ENCODE measurements at places on chromosomes 4 and X.

DNA sequence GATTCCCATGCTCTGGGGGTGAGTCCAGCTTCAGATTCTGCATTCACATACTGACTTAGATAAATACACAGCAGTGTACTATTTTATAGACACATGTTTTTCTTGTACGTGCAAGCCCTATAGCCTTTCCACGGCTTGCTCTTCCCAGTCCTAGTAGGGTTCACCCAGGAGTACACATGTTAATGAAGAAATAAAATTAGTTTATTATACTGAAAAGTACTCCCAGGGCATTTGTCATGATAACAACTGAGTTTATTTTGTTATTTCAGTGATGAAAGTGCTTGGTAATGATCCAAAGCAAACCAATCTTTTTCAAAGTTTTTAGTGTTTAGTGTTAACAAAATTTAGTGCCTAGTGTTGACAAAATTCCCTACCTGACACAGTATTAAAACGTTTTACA, 21.3 kb downstream of the MAPK10 start:
- DNase-seq: no peak

- no peak for DNase-seq
These were observed 77.8 kb downstream of the MID1 start for GRCh38 chrX:10542586-10542985.

DNA sequence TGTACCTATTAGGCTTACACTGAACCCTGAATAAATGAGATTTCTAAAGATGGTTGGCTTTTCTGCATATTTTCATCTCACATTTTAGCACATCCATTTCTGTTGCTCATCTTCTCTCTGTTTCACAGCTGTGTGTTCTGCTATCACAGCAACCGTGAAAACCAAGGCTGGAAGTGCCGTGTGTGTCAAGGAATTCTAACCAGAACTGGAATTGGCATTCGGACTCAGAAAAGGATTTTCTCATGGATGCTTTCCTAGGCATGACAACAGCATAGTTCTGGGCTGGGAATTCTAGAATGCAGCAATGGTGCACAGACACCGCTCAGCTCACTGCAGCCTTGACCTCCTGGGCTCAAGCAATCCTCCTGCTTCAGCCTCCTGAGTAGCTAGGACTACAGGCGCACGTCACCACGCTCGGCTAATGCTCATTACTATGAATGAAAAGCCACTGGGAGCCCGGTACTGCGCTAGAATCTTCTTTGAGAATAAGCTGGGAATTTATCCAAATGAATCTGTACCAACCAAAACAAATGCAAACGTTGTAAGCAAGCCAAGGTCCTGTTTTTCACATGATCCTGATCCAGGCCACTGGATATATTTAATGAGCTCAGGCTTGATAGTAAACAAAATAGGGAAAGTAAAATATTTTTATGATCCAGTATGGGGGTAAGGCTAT, 105.2 kb downstream of the RBM47 start:
- DNase-seq: no peak

DNA sequence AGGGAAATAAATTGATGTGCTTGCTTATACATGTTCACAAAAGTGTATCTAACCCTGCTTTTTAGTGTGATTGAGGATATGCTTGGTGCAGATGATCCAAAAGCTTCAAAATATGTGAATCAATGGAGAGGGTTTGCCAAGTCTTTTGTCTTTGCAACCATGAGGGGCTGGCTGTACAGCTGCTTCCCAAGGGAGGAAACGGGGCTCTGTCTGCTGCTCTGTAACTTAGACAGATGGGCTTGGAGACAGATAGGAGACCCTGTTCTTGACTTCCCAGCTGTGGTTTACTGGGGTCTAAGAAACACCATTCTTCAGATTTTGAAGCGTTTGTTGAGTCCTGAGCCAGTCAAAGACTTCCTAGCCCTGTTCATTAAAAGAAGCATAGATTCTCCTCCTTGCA, 152.3 kb downstream of the DCLK2 start:
- no peak for DNase-seq

DNA sequence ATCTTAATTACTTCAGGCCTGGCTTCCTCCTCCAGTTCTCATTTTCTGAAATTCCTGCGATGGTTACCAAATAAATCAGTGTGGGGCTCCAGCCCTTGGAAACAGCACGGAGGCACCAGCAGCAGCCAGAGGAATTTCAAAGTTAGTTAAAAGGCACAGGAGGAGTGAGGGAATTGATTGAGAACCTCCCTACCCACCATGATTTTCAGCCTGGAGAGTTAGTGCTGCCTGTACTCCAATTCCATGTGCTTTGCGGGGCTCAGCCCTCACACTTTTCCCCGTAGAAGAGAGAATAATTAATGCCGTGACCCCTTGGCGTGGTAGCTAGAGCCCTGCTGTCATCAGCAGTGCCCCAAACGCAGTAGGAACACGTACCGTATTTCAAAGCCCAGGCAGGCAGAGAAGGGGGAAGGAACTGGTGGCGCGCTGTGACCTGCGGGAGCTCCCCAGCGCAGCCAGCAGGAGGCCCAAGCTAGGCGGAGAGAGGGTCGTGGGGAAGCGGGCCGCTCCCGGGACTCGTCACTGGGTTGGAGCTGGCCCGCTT, 84.0 kb upstream of the IGFBP7 start:
- DNase-seq: no peak

GRCh38 chr4:139808808-139809756, 143.5 kb downstream of the MGST2 start:
- DNase-seq: no peak

- peak; percentile 24 for DNase-seq
These were observed 67.5 kb upstream of the CLDN34 start for GRCh38 chrX:9899640-9900111.

DNA sequence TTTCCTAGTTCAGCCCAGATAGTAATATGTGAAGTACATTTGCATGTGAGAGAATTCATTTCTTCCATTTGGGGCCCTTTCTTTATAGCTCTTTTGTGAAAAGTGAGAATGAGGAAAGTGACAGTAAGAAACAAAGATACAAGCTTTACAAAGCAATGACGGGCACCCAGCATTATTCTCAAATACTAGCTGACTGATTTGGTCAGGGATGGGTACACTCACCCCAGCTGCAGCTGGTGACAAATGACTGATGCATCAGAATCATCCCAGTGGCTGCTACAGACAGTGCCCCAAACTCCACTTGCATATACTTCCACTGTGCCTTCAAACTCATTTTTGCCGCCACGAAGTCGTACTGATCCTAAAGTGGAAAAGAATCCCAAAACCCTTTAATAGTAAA, 14.8 kb downstream of the PRSS12 start:
- peak; percentile 76 for DNase-seq

DNA sequence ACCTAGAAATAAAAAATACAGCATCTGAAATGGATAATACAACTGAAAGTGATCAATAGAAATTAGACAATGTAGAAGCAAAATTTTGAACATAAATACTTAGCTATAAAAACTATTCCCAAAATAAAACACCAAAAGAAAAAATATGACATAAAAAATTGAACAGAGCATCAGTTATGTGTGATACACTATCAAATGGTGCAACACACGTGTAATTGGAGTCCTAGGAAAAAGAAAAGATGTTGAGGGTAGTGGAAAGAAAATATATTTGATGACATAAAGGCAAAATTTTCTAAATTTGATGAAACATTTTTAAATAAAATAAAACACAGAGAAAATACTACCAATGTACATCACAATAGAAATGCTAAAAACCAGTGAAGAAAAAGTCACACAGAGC, 63.1 kb downstream of the NPY2R start:
- DNase-seq: peak; percentile 3

- no peak for DNase-seq
These were observed 89.3 kb downstream of the DDIT4L start for GRCh38 chr4:100100985-100101384.

DNA sequence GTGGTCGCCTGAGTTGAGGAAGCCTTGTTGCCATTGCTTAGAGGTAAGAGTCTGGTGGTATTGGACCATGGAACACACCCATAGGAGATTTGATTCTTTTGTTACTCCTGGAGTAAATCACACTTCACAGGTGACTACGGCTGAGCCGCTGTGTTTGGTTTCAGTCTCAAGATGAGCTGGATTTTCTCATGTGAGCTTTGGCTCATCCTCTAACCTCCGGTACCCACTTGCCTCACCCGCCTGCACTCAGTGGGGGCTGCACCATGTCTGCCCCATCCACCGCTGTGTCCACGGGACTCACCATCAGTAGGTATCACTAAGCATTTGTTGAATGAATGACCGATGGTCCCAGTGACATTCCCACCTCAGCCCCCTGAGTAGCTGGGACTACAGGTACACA, 52.7 kb downstream of the HTT-AS start:
- no peak for DNase-seq

DNA sequence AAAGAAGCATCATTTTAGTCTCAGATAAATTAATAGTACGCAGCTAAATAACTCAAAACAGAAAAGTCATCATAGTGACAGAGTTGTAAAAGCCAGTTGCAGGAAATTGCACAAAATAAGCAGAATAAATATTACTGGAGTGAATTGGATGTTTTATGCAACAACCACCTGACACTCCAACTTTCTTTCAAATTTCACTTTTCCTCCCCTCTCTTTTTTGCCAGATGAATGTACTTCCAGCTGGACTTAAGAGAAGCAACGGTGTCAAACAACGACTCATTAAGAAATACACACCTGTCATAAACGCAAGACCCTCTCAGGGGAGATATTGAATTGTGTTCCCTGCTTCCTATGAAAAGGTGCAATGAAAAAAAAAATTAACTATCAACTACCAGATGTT, 120.2 kb upstream of the HCCS start:
- DNase-seq: no peak

GRCh38 chr4:87321888-87322287, 794 bp downstream of the HSD17B13 start:
- DNase-seq: no peak

GRCh38 chr4:163070023-163070422, 96.7 kb downstream of the NAF1 start:
- peak; percentile 46 for DNase-seq

DNA sequence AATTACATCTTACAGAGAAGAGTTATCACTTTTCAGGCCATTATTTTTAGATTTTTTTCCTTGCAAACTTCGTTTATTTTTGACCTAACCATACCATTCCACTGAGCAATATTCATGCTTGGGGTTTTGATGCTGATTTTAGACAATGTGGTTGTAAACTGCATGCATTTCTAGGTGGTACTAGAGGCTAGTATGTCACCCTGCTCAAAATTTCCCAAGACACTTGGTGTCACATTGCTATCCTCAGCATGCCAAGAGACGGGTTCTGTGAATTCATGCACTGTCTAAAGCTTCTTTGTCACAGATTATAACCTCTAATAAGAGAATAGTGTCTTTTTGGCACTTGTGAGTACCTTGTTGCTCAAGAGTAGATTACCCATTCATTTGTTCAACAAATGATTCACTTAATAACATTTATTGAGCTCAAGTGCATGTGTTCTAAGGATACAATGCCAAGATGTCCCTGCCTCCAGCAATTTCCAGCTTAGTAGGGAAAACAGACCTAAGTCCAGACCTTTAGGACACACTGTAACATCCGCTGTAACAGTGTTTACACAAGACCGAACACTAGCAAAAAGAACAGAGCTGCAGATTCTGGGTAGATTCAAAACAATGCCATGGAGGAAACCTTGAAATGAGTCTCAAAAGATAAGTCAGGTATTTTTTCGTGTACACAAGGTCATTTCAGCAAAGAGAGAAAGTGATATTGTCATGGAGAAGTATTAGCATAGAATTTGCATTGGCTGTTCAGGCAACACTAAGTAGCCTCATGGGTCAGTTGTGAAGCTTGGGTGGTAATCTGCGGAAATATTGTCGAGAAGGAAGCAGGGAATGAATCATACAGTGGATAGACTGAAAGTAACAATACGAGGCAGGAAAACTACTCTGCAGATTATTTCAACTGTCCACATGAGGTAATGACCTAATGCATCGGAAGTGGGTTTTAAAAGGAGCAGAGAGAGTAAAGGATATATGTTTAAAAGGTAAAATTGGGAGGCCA, 515.1 kb upstream of the ZFP42 start:
- DNase-seq: peak; percentile 78

DNA sequence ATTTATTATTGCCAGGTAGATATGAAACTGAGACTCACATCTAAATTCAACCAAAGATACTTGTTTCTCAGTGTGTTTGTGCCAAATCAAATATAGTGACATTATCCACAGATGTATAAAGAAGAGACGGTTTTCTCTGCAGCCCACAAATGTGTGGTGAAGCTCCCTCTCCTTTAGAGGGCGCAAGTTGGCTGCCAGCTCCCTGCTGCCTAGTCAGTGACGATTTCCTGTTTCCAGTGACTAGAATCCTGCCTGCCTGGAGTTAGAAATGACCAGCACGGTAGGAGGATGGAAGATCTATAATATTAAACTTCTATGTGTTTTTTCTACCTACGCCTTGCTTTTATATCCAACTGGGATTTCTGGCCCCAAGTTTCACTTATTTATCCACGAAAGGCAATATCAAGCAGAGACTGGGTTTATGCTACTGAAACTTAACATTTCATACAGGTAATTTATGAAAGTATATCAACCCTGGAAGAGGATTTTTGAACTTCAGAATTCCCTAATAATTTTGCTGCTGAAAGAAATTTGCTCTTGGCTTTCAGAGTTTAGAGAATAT, 1793.7 kb upstream of the TENM3 start:
- DNase-seq: peak; percentile 72

GRCh38 chrX:44451056-44451455, 91.6 kb downstream of the FUNDC1 start:
- DNase-seq: no peak

DNA sequence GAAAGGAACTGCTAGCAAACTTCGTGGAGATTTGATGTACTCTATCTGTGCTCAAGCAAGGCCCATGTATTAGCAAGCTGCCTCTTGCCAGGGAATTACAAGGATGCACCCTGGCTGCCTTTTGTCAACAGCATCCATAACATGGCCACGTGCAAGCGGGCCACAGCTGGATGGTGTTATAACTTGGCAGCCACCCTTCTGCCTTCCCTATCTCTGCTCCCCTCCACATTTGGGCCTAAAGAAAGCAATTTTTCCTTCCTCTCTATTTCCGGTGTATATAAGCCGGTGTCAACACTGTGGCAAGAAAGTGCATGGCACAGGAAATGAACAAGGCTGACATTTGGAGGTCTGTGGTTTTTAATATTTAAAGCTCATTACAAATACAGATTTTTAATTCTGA, 94.8 kb downstream of the CLNK start:
- DNase-seq: peak; percentile 14

- DNase-seq: no peak
These were observed 10.6 kb downstream of the G3BP2 start for GRCh38 chr4:75662626-75663025.

DNA sequence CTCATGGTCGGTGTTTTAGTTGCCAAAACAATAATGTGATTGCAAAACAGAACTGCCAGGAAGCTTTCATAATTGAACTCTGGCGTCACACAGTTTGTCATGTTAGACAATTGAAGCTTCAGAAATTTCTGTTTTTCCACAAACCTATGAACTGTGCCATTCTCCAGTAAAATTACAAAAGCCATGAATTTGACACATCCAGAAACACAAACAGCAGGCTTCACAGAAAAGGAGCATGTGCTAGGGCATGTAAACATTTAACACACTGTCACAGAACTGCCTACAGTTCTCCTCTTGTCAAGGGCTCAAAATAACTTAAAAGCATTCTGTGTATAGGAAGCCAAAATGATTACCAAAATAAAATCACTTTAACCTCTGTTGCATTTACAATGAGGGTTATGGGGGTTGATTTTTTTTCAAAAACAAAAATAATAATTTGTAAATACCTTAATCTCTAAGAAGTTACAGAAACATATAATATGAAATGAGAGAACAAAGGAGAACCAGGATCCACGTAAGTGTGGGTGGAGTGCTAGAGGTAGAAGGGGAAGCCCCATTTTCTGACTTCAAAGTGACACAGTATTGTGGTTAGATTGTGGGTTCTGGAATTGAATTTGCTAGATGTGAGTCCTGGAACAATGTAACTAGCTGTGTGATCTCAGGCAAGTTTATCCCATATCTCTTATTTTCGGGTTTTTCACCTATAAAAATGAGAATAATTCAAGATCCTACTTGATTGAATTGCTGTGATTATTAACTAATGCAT, 295.0 kb downstream of the CENPC start:
- no peak for DNase-seq
